ENCODE measurements at places on chromosomes 1 and 21.

DNA sequence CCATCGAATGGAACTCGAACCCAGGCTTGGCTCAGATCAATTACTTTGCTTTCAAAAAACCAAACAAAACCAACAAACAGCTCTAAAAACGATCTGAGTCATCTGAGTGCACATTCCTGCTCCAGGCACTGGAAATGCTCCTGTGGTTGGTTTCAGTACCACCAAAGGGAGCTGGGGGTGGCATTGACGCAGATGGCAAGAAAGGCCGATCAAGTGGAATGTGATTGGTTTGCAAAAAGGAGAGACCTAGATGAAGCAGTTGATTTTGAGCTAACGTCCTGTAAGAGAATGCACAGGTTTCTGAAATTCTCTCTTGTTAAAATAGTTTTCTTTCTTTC is 39.5 kb downstream of the PIK3CD start:
- DNase-seq = no peak

DNA sequence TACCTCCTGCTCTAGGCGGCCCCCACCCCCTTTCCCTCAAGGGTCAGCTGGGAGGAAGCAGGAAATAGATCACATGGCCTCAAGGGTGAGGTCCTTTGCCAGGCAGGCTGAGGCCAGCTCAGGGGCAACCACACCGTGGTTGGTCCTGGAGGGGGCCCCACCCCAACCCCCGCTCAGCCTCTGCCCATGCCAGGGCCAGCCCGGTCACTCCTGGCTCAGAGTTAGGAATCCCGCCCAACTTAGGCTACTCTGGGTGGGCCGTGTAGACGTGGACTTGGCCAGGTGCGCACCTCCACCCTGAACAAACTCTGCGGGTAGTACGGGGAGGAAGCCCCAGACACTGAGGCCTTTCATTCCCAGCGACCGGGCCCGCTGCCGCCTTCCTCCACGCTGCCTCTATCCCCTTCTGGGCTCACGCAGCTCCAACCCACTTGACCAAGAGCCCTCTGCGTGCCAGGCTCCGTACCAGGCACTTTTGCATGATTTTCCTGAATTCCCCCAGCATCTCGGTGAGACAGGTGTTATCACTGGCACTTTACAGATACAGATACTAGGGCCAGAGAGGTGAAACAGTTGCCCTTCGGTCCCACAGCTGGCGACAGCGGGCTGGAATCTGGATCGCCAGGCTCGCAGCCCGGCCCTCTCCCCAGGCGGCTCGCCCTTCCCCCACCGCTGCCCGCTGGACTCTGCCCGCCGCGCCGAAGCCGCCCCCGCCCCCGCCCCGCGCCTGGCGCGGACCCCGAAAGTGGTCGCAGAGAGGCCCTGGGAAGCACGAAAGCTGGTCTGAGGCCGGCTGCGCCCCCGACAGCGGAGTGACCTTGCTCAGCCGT is 769 bp downstream of the GALE start:
- peak; percentile 73 for DNase-seq

- DNase-seq = no peak
Measured at GRCh38 chr1:4034318-4034887, 134.3 kb upstream of the C1orf174 start.

GRCh38 chr21:29238053-29238966 is 60.4 kb upstream of the BACH1 start:
- DNase-seq = peak; percentile 73

DNA sequence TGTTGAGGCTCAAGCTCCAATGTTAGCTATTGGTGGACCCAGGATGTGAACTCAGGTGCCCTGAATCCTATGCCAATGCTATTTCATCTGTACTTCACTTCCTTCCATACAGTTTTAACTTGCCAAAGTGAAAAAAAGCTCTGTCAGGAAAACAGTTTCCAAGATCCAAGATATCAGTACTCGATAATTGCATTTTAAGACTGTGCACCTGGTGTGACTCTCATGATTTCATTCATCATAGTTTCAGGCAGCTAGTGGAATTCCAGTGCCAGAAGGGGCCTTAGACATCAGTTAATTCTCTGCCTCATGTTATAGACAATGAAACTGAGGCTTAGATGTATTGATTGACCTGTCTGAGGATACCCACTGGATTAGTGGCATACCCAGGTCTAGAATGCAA is 26.5 kb upstream of the LEPR start:
- no peak for DNase-seq

GRCh38 chr1:40877698-40878097 is 15.5 kb upstream of the CITED4 start:
- peak; percentile 96 for DNase-seq

DNA sequence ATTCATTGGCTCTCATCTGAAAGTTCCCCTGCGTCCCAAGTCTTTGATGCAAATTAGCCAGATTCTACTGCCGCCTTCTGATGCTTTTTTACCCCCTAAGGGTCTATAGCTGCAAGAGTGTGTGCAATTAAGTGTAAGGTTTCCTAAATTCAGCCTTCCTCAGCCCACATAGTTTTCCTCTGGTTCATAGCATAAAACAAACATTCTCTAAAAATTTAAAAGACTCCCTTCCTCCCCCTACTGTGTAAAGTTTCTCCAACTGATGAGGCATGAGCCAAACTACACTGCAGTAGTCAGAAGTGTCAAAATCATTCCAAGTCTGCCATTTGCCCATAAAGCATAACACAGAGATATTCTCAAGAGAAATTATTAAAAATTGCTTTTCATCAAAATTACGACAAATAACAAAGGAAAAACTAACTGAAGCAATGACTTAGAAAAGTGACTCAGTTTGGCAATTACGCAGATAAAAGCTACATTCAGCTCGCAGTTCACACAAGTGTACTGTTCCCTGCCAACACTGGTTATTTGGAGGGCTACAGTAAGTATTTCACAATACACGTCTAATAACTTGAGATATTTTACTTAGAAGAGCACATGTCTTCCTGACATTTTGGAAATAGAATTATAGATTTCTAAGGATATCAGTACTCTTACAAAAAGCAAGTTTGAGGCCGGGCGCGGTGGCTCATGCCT is 15.4 kb downstream of the KCNH1 start:
- peak; percentile 23 for DNase-seq

- peak; percentile 7 for DNase-seq
Measured at GRCh38 chr1:172499636-172500141, 33.3 kb upstream of the SUCO start.

- no peak for DNase-seq
Measured at GRCh38 chr1:172699111-172699510, 40.2 kb downstream of the FASLG start.

DNA sequence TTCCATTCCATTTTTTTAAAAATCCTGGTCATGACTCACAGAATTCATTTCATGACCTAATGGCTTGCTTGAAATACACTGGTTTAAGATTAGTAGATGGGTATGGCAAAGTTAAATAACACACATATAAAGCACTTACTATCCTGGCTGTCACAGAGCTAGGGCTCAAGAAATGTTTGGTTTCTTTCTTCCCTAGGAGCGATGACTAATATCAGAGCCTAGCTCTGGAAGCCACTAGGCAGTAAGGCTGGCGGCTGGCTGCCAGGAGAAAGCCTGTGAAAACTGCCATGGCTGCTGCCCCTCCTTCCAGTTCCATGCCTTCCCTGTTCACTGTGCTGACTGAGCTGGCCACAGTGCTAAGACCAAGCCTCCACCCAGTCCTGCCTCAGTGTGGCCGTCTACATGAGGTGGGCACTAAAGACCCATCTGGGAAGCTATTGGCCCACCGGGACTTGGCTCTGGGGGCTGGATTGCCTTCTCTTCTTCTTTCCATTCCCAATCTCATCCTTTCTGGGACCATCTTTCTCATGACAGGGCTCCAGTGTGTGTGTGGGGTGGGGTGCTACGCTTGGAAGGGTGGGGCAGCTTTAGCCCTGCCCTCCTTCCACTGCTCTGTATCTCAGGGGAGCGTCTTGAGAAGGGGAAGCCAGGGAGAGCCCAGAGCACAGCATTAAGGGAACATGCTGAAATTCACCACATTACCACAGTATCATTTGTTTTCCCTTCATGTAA is 10.8 kb upstream of the ASCL5 start:
- DNase-seq = peak; percentile 88

DNA sequence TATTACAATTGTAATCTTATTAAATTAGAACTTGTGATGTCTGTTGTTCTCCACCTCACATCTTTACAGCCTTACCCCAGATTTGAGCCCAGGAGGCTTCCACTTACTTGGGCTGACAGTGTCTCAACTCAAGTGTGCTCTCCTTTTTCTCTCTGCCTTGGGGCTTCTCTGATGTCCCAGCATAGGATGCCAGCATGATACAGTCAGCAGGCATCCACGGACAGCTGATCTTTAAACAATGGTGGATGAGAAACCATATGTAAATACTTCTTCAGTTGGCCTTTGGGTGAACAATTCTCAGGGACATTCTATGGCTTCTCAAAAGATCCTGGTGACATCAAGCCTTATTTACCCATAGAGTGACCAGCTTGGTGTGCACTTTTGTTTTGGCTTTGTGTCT is 107.6 kb upstream of the GORAB start:
- peak; percentile 79 for DNase-seq
